ENCODE measurements at places on chromosomes 2 and 18. TPM values are rescaled to one million over a fixed set of nuclear protein-coding genes. Genes with fewer than 3 reads are reported as not detected.

The SATB2 gene
- 5.1 TPM for polyA plus RNA-seq

The GPR55 gene
- 12.3 TPM for polyA plus RNA-seq

The CHST9 gene
- polyA plus RNA-seq: 9.6 TPM

The HOXD9 gene
- 8.2 TPM for polyA plus RNA-seq

The ANKRD30BL gene
- polyA plus RNA-seq: 42.3 TPM

The POTEC gene
- 10.8 TPM for polyA plus RNA-seq

The CFAP65 gene
- polyA plus RNA-seq: 42.9 TPM

The COL4A4 gene
- 3.4 TPM for polyA plus RNA-seq

The SLC30A3 gene
- polyA plus RNA-seq: 111 TPM

The RNF152 gene
- polyA plus RNA-seq: 2.3 TPM
